ENCODE measurements at places on chromosomes 1 and 21.

DNA sequence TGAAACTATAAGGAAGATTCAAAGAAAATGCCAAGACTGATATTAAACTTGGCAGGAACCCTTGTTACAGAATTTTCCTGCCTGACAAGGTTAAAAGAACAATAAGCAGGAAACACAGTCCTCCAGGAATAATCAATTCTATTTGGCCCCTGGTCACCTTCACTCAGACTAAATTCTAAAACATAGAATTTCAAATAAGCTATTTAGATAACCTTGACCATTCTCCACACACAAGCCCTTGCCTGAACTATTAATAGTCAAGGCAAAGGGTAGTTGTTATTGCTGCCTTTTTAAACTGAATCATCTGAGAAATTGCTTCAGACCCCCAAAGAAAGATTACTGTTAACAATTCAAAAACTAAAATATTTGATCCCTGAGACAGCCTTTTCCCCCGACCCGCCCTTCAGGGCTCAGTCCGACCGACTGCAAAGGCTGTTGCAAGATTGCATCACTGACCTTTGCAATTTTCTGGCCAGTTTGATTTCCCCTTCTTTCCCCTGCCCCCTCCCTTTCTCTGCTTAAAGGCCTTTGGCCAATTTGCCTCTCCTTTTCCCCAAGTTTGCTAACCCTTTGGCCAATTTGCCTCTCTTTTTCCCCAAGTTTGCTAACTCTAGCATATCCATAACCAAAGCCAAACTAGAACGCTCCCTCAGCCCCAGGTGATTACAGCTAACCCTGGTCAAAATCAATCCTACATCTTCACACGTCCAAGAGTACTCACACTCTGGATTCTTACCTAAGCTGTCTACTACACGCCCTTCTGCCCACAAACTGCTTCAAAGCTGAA, 1.4 kb upstream of the G0S2 start:
- no peak for DNase-seq

- no peak for DNase-seq
Measured at GRCh38 chr1:45793942-45794604, 9.3 kb upstream of the MAST2 start.

- DNase-seq: no peak
Measured at GRCh38 chr21:36845070-36845469, 121.4 kb downstream of the HLCS start.

DNA sequence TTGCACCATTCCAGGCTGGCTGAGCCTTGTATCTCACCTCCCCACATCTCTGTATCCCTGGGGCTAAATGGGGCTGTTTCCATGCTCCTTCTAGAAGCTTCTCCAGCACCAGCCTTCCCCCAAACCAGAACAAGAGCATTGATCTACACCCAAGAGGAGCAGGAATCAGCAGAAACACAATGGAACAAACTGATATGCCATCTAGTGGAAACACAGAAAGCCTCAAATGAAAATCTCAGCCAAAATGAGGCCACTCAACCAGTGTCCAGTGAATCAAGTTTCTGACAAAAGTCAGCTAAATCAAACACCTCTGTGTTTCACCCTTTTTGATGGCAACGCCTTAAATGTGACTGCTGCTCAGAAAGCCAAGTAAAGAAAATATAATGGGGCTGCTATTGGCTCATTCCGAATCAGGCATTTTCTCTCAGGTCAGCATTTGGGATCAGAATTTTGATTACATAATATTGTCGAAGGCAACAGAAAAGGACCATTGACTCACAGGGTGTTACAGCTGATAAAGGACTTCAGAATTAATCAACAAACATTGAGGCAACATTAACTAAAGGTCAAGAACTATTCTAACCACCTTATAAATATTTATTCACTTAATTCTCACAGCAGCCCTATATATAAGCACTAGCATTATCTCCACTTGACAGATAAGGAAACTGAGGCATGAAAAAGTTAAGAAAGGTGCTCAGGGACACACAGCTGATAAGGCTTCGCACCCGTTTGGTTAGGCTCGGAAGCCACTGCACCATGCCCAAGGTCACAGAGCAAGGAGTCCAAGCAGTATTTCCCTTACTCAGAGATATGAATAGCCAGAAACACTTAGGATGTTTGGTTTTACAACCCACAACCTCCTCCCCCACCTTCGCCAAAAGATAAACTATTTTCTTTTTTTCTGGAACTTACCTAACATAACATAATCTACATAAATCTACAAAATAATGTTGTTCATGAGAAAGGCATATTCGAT, 85.8 kb upstream of the KCNJ15 start:
- DNase-seq: no peak

GRCh38 chr21:36166705-36167104, 10.1 kb downstream of the DOP1B start:
- no peak for DNase-seq

GRCh38 chr1:64482720-64483119, 12.8 kb downstream of the CACHD1 start:
- DNase-seq: no peak

DNA sequence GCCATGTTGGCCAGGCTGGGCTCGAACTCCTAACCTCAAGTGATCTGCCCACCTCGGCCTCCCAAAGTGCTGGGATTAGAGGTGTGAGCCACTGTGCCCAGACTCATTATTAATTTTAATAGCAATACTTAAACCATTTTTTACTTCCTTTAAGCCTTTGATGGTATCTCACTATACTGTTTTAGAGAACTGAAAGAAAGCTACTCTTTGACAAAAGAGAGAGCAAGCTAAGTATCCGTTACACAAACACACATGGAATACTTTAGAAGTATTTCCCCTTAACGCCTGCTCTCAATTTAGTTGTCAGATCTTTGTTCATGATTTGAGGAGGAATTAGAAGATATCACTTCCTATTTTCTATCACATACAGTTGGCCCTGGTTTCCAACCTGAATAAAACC, 189.4 kb downstream of the COP1 start:
- DNase-seq: no peak

DNA sequence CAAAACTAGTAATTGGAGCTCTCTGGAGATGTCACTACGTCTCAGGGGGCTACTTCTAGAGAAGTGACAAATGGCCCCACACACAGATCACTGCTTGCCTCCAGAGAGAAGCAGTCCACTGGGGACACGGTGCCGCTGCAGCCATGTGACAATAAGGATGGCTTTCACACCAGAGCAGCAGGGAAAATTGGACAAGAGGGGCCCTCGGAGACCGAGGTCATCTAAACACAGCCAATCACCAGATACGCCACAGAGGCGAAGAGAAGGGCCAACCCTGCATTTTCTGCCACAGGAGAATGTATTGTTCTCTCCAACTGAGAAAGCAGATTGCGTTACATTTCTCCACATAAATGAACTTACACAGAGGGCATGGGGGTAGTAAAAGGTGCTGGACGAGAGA, 51.2 kb upstream of the TIAM1 start:
- DNase-seq: no peak

DNA sequence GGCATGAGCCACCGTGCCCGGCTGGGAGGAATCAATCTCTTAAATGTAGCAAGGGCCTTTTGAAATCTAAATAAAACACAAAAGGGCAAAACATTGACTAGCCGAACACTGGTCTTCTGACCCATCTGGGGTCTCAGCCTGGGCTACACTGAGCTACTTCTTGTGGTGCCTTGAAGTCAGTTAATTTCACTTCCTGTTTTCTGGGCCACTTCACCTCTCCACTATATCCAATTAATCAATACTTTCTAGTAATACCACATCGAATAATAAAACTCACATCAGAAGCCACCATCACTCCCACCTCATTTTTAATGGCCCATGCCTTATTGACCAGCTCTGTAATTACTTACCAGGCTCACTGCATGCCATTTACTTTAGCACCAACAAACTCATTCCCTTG, 138.0 kb upstream of the SAMSN1 start:
- no peak for DNase-seq

GRCh38 chr1:18536915-18537314, 56.2 kb downstream of the KLHDC7A start:
- no peak for DNase-seq

DNA sequence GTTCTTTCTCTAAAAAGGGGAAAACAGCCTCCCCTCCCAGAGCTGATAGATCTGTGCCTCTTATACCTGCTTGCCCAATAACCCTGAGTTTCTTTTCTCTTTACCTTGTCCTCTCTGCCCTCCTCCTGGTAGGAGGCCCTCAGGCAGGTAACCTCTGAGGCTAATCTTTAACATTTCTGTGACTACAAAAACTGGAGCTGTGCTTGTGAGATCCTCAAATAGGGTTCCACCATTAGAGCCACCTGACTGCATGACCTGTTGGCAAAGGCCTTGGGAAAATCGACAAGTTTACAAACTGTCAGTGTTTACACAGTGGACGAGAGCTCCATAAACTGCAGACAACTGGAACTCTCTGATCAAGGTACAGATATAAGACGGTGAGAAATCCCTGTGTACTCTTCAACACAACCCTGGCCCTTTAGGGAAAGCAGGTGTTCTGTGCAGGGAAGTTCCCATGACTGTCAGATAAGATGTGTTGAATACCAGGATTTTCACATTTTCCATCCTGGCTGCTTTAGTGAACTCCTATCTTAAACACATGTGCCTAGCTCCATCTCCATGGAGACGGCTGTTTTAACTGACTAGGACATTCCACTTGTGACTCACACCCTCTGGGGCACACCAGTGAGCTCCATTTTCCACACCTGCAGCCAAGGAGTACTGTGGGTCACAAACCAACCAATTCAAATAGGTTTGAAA, 38.3 kb downstream of the ECE1 start:
- no peak for DNase-seq

GRCh38 chr1:74673351-74674111, at the start of gene ERICH3:
Gene ERICH3, minus strand, starts transcription at chr1:74673792. Its CDS starts 273 bp downstream, at chr1:74673519.
- DNase-seq: no peak

DNA sequence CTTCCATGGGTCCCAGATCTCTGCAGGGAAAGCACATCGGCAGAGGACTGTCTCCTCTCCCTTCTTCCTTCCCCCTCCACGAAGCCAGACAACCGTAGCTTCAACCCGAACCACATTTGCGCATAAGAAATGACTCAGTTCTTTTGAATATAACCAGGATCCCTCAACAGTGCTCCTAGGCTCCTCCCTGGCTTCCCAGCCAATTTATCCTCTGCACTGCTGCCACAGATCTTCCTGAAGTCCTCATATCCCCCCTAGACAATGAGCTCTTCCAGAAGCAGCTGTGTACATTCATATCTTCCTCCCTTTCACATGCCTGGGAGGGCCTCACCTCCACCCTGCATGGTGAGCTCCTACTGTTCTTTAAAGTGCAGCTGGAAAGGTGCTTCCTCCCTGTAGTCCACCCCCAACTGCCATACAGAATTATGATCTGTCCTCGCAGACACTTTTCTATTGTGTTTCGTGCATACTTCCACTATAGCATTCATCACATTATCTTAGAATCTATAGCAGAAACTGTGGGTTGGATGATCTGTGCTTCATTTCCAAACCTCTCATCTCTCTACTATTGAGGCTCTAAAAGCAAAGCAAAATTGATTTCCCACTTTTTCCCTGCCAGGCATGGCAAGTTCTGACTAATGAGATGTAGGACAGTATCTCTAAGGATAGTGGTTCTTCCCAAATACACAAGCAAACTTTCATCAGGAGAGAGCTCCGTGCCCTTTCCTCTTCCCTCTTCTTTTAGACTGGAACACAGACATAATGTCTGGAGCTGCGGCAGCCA, 179.3 kb upstream of the HMGB4 start:
- DNase-seq: no peak

DNA sequence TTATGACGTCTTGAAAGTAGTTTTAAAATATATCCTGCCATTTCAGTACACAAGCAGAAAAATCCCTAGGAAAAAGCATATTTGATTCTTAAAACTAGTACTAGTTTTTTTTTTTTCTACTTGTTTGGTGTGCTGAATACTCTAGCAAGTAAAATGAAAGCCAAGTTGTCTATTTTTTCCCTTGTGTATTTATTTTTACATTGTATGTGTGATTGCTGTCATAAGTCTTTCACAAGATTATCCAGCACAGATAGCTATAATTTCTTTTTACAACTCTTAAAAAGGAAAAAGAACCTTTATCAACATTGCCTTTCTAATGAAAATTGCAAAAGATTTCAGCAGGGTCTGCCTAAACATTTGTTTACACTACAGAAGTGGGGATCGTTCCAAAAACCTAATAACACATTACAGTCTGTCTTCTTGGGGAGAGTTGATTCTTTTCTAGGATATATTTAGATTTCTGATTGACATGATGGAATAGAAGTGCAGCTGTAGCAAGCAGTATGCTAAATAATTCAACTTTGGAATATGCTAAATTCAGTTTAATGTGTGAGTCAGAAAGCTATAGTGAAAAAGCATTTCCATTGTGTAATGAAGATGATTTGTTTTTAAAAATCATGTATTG, 2.5 kb downstream of the DR1 start:
- DNase-seq: no peak

DNA sequence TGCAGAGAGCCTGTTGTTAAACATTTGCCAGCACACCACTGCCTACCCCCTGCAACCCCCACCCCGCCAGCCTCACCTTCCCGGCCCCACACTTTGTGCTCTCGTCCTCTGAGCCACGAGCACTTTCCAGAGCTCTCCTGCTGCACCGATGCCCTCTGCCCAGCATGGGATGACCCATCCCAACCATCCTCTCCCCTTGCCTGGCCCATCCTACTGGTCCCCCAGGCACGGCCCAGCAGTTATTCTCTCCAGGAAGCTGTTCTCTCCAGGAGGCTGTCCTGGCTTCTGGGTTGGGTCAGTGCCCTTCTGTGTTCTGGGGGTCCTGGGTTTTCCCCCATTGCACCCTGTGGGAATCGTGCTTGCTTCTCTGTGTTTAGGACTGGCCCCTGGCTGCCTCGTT, 60.1 kb upstream of the ABCG1 start:
- DNase-seq: no peak

- DNase-seq: no peak
Measured at GRCh38 chr1:26044971-26045721, 772 bp downstream of the SLC30A2 start.

GRCh38 chr1:167145965-167146364, 52.1 kb downstream of the STYXL2 start:
- no peak for DNase-seq

- DNase-seq: no peak
Measured at GRCh38 chr1:207021876-207022596, 10.5 kb downstream of the C1orf116 start.

GRCh38 chr1:20615946-20616846, 17.1 kb upstream of the PINK1 start:
- no peak for DNase-seq

GRCh38 chr1:214241060-214241459, 39.9 kb upstream of the SMYD2 start:
- no peak for DNase-seq

DNA sequence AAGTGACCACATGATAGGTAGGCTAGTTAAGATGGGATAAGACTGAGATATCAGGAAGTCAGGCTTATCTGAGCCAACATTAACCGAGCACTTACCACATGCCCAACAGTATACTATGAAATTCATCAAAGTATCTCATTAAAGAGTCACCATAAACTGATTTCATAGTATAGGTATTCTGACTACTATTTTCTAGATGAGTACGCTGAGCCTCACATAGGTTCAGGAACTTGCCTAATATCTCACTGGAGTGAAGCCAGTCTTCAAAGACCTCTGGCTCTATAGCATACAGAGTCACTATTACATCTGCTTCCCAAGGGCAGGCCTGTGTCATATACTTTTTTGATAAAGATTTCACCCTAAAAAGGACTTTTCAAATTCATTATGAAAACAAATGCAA, 115.6 kb upstream of the NGF start:
- no peak for DNase-seq

GRCh38 chr1:162373541-162374260, 3.0 kb downstream of the SPATA46 start:
- no peak for DNase-seq
